ENCODE measurements at places on chromosomes 2 and 18.

GRCh38 chr2:191213333-191213732 lies 31.9 kb upstream of the MYO1B start:
- no peak for DNase-seq

GRCh38 chr2:195608768-195609454 lies 48.1 kb upstream of the SLC39A10 start:
- DNase-seq: no peak

GRCh38 chr2:166700079-166700478 lies 188.2 kb upstream of the XIRP2 start:
- no peak for DNase-seq

GRCh38 chr2:15835991-15836688 lies 104.2 kb upstream of the MYCN start:
- DNase-seq: no peak

GRCh38 chr18:38077229-38077628 lies 511.6 kb upstream of the CELF4 start:
- no peak for DNase-seq

GRCh38 chr2:9971105-9971818 lies 19.8 kb downstream of the GRHL1 start:
- DNase-seq: no peak

- DNase-seq: no peak
These were observed 477.4 kb downstream of the CPS1 start for GRCh38 chr2:211033765-211034164.

DNA sequence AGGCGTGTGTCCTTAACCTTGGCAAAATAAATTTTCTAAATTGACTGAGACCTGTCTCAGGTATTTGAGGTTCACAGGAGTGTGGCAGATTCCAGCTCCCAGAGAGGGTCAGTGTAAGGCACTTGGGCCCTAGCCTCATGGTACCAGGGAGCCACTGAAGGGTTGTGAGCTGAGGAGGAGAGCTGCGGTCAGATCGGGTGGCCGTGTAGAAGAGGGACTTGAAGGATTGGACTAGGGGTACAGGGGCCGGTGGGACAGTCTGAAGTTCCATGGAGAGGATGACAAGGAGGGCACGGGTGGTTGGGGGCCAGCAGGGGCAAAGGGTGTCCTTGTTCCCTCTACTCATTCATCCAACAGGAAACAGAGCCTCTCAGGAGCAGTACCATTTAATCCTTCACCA lies 327.0 kb upstream of the HS6ST1 start:
- DNase-seq: no peak

GRCh38 chr2:237896956-237897355 lies 37.5 kb downstream of the RAMP1 start:
- no peak for DNase-seq

DNA sequence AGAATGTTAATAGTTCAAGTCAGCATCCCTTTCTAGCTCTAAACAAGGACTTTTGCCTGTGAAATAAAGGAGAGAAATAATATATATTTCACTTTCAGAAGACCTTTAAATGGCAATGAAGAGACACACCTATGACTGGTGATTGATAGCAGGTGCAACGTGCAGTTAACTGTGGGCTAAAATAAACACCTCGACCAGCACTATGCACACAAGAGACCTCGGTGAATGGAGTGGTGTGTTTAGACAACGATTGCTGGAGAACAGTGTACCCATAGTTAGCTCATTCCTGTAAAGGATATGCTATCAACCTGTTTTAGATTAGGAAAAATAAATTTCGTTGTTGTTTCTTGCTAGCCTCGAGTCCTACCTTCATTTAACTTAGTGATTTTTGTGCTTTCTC lies 143.4 kb downstream of the NR4A2 start:
- peak; percentile 12 for DNase-seq

DNA sequence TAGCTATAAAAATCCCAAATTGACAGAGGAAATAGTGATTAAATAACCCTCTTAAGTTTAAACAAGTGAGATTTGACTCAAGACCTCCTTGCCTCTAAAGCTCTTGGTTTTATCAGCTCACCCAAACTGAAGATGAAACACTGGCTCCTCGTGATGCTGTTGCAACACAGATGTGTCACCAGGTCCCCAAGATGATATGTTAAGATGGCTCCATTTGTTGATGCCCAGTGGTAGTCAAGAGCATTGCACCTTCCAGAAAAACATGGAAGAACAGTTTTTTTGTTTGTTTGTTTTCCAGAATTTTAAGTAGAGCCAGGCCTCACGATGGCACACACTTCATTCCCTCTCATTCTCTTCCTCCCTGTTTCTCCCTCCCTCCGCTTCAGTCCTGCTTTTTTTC lies 399.8 kb downstream of the TXNL1 start:
- DNase-seq: no peak

- no peak for DNase-seq
These were observed 11.3 kb downstream of the ZNF516 start for GRCh38 chr18:76483780-76484179.

GRCh38 chr2:70626254-70626990 lies 72.8 kb upstream of the TGFA start:
- no peak for DNase-seq

DNA sequence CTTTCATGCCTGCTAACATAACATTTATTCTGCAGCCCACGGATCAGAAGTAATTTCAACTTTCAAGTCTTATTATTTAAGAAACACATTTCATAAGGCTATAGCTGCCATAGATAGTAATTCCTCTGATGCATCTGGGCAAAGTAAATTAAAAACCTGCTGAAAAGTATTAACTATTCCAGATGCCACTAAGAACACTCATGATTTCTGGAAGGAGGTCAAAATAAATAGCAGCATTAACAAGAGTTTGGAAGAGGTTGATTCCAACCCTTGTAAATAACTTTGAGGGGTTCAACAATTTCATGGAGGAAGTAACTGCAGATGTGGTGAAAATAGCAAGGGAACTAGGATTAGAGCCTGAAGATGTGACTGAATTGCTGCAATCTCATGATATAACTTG lies 77.6 kb downstream of the CCDC148 start:
- no peak for DNase-seq

GRCh38 chr2:503288-503999 lies 173.8 kb downstream of the TMEM18 start:
- no peak for DNase-seq

- DNase-seq: no peak
These were observed 96.7 kb upstream of the CNTNAP5 start for GRCh38 chr2:123928358-123928757.

DNA sequence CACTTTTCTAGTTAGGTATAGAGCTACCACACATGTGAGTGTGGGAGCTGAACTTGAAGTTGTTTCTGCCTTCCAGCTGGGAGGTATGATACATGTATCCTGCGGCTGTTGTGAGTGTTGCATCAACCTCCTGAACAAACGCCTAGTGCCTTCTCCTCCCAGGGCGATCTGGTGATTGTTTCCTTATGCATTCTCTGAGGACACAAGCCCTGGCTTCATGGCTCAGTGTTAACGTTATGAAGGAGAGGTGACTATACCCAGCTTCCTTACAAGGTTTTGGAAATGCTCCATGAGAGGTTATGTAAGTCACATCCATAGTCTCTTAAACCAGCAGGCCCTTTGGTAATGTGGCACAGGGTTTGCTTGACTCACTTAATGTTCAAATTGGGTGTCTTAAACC lies 64.9 kb downstream of the SPRED2 start:
- no peak for DNase-seq

Measured in NCI-H1105 (cell line).